H7 (cell line): ENCODE measurements at places on chromosomes 1 and 21. TPM values are rescaled to one million over a fixed set of nuclear protein-coding genes. Genes with fewer than 3 reads are reported as not detected.

LCE3E gene
- total RNA-seq: not detected in 2 replicates

- DNase-seq: peak; percentile 66
Measured at GRCh38 chr1:114122941-114123618, 30.6 kb downstream of the SYT6 start.

DNA sequence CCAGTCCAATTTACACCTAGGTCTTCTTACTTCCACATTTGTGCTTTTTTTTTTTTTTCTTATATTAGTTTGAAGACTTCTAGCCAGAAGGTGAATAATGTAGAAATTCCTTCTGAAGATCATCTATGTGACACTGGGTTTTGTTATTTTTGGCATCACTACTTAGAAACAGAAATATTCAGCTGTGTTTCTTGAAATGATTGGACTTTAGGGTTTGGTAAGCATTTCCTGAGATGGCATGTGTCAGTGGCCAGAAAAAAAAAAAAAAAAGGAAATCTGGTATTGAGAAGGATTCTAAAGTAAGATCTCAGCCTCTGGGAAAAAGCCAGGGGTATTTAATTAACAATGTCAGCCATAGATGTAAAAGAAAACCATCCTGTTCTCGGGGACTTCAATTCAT, 43.4 kb upstream of the LRRC8C start:
- DNase-seq: no peak

DNA sequence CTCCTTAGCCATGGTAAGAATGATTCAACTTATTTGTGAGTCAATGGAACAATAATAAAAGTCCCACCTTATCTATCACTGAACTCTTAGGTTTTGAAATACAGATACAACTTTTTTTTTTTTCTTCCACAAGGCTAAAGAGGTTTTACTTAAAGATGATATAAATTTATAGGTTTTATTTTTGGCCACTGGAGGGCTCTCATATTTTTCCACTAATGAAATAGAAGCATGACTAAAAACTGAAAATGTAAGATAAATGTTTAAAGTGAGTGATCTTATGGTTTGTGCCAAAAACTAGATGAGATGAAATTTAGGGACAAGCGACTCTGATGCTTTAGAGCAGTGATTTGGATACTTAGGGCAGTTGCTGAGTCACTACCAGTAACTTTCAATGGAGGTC, 499.0 kb downstream of the NUF2 start:
- no peak for DNase-seq

HSD3B2 gene
- 0.07 TPM in 2 replicates for total RNA-seq

DNA sequence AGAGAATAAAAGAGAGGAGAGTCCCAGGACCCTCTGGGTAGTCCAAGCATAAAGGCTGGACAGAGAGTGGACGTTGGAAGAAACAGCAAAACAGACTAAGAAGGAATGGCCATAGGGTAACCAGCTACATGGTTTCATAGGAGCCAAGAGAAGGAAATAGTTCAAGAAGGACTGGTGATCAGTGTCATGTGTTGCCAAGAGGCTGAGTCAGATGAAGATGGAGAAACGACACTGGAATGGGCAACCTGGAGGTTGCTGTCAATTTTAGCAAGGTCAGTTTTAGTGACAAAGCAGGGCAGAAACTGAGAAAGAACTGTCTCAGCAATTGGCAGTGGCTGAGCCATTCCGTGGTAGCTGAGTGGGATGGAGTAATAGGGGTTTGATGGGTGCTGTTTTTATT, 41.4 kb downstream of the HMGB4 start:
- DNase-seq: no peak

PEF1 gene
- 95.7 and 129 TPM in 2 replicates for total RNA-seq

AURKAIP1 gene
- total RNA-seq: 275 and 320 TPM in 2 replicates

GRCh38 chr1:93707956-93708355, 26.3 kb upstream of the BCAR3 start:
- DNase-seq: no peak

LHX8 gene
- total RNA-seq: not detected in 2 replicates

DNA sequence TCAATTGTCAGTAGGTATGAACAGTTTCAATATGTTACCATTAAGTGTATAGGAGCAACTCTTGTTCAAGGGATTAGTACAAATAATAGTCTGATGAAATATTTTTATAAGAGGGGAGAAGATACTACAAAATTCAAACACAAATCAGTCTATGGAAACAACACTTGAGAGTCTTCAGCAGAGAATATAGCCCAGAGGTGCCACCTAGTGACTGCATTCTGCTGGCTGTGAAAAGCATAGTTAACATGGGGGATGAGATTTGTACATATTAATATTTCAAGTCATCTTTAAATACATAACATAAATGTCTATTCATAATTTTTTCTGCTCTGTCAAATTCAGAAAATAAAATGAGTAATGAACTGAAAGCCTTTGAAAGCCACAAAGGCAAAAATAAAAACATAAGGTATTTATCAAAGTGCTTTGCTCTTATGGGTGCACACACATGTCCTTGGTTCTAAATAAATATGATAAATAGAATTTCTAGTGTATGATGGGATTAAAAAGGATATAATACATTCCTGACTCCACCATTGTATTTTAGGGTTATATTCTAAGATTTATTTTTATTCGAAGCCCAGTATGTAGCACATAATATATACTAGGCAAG, 440.9 kb upstream of the ZRANB2 start:
- DNase-seq: peak; percentile 12

DNA sequence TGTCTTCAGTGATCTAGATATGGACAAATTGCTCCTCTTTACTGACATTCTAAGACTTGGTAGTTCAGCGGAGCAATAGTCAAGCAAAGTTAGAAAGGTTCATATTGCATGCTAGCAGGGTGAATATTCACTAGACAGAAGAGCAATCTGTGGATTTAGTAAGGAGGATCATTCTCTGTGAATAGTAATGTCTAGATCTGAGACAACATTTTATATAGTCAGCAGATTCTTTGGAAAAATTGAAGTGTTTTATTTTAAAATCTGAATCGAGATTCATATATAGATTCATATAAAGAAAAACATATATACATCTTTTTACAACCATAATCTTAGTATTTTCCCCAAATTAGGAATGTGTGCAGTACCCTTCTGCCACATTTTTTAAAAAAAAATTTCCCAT, 274.5 kb upstream of the BRINP3 start:
- no peak for DNase-seq

GRCh38 chr1:1764876-1765470, 13.3 kb downstream of the NADK start:
- no peak for DNase-seq

DNA sequence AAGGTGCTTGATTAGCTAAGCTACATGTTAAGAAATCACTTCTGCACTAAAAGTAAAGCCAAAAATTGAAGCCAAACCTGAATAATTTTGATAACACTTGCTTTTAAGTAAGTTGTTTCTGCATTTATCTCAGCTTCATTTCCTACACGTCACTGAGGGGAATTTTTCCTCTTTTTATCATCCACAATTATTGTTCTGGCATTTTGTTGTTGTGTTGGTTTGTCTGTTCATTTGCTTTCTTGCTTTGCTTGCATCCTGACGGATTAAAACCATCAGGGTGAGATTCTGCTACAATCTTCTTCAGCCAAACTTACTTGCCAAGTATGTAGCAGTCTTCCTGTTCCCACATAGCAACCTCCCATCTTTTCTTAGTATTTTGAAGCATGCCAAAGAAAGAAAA, 18.0 kb upstream of the EEIG2 start:
- no peak for DNase-seq

LCE1A gene
- total RNA-seq: not detected in 2 replicates

SLC22A15 gene
- 5.5 and 5.9 TPM in 2 replicates for total RNA-seq

DNA sequence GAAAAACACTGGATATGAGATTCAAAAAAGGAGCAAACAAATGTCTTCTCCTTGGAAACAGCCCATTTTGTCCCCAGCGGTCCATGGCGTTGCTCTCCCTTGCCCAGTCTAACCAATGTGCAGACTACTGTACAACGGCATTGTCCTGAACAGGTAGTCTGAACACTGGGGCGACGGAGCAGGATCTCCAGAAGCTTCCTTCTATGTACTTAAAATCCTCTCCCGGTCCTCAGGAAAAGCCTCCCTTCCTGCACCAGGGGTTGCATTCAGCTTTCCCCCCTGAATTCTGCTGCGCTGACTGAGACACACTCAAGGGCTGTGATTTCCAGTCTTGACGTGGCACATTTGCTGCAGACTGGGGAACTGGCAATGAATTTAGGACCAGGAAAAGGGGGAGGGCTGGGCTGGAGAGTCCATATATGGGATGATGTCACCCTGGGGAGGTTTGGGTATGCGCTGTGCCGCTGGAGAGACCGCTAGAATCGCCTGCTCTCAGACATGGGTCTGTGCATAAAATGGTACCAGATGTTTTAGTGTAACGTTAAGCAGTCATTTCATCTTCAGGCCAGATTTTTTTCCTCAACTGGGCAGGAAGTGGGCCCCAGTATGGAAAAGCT, 275.9 kb upstream of the C1orf105 start:
- DNase-seq: no peak

DNA sequence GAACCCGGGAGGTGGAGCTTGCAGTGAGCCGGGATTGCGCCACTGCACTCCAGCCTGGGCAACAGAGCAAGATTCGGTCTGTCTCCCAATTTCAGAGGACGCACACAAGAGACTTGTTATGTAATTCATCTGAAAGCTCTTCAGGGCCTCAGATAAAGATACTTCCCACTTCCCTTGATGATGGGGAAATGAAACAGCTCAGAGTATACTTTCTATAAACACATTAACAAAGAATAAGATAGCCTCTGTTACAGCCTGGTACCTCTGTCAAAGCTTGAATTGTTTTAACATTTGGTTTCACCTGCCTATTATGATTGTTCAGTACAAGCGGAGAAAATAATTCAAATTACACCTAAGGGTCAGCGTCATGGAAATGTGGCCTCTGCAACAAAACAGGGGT, 622.9 kb upstream of the ADGRL4 start:
- no peak for DNase-seq

- no peak for DNase-seq
Measured at GRCh38 chr1:43083375-43083891, 88.7 kb downstream of the EBNA1BP2 start.

GRCh38 chr1:18831656-18832055, 27.8 kb downstream of the TAS1R2 start:
- no peak for DNase-seq

- DNase-seq: no peak
Measured at GRCh38 chr1:151553659-151554058, 13.6 kb downstream of the TUFT1 start.

DNA sequence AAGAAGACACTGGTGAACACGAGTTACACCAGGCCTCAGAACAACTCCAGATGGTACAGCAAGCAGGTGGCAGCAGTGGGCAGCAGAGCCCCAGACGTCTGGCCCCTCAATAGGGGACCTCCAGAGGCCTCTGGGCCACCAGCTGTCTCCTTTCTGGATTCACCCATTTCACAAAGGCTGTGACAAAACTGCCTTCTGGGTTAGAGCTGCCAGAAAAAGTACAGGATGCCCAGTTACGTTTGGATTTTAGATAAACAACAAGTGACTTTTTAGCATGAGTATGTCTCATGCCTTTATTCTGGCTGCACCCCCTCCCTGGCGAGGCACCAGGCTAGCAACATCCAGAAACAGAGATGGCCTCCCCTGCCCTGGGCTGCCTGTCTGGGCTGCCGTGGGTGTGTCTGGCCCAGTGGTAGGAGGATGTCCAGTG, 30.1 kb downstream of the ITPKB start:
- no peak for DNase-seq

GRCh38 chr1:35603941-35604340, 30.8 kb downstream of the TFAP2E start:
- DNase-seq: no peak

ARHGEF10L gene
- total RNA-seq: 54.8 and 76.9 TPM in 2 replicates

DNA sequence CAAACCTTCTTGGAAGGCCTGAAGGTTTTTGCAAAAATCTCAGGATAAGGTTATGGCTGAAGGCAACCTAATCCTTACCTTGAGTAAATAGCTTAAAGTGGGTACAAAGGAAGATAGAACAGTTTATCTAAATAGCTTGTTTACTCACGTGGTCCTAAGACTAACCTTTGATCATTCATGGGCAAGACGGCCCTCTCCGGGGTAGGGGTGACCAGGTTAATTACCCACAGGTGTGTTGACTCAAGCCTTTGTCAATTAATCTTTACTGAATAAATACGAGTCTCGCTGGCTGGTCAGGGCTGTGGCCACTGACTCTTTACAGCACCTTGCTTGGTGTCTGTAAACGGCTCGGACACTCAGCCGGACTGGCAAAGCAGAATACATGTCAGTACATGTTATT, 10.8 kb downstream of the AADACL4 start:
- no peak for DNase-seq

GRCh38 chr1:81666586-81666985, 134.1 kb upstream of the ADGRL2 start:
- no peak for DNase-seq

- DNase-seq: no peak
Measured at GRCh38 chr1:46445773-46446256, 43.8 kb upstream of the DMBX1 start.

LIN28A gene
- total RNA-seq: 863 and 868 TPM in 2 replicates
